ENCODE measurements at places on chromosomes 1 and 21.

GRCh38 chr21:33196941-33197374 is 32.8 kb upstream of the IFNAR2 start:
- DNase-seq: peak; percentile 84

- DNase-seq: no peak
Observed at GRCh38 chr1:204319027-204319426, 40.7 kb downstream of the PLEKHA6 start.

DNA sequence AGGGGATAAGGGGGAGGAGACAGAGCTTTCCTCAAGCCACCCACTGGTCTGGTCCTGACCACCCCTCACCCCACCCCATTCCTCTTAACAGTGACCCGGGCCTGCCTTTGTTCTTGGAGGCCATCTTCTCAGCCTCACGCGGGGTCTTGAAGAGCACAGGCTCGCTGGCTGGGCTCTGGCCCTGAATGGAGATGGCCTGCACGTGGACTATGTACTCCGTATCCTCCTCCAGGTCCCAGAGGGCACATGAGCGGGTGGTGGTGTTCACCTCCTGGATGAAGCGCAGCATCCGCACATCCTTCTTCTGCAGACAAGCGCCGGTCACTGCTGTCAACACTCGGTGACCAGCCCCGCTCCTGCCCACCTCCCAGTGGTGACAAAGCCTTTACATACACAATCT is 2.6 kb downstream of the FNDC5 start:
- DNase-seq: no peak

DNA sequence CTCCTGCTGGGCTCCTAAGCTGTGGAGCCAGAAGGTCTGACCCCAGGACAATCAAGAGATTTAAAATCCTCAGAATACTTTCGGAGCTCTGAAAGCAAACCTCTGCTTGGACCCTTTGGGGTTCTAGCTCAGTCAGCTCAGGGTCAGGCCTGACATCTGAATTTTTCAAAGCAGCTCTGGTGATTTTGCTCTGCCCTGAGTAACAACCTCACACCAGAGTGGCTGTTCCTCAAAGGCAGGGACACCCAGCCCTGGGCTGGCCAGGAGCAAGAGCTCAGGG is 11.9 kb downstream of the SLC1A7 start:
- no peak for DNase-seq

GRCh38 chr1:187249196-187249595 is 420.4 kb downstream of the PLA2G4A start:
- no peak for DNase-seq

GRCh38 chr21:46127239-46128105 is 27.9 kb downstream of the FTCD start:
- no peak for DNase-seq

- DNase-seq: peak; percentile 12
Observed at GRCh38 chr1:107394301-107394700, 253.5 kb downstream of the NTNG1 start.

- DNase-seq: no peak
Observed at GRCh38 chr1:204880906-204881305, 10.2 kb downstream of the NFASC start.

GRCh38 chr1:220344745-220345144 is 72.5 kb upstream of the RAB3GAP2 start:
- no peak for DNase-seq

GRCh38 chr1:231933711-231934626 is 307.4 kb downstream of the DISC1 start:
- no peak for DNase-seq

Data from Ammon's horn (tissue), 1 donor.